Mammary epithelial cell (primary cell): ENCODE measurements at places on chromosomes 4 and X.

GRCh38 chr4:6929339-6929811 is 19.7 kb downstream of the TBC1D14 start:
- DNase-seq = no peak

DNA sequence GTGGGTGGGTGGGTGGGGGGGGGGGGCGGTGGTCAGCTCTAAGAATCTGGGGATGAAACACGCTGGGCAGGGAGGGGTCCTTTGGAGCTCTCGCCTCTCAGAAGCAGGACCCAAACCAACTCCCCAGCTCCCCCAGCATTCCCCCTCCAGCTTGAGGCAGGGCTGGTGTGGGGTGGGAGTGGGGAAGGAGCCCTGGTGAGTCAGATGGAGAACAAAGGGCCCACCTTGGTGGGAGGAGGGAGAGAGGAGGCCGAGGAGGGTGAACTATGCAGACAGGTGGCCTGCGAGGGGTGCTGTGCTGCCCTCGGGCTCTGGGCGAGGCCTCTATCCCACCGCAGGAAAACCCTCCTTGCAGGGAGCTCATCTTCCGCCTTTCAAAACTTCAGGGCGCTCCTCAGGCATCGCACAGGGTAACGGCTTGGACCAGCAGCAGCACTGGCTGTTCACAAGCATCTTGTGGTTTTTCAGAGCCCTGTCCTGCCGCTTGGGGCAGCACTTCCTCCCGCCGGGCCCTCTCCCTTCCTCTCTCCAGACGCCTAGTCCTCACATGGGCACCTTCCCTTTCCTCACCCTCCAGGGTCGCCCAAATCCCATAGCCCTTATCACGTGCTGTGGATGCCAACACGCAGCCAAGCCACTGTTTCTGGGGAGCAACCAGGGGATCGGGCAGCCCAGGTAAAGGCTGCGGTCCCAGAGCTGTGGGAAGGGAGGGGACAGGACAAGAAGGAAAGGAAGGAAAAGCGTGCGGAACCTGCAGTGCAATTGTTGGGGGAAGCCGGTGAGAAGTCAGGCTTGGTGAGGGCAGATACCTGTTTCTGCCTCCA is 34.0 kb upstream of the GRPEL1 start:
- DNase-seq = peak; percentile 51

DNA sequence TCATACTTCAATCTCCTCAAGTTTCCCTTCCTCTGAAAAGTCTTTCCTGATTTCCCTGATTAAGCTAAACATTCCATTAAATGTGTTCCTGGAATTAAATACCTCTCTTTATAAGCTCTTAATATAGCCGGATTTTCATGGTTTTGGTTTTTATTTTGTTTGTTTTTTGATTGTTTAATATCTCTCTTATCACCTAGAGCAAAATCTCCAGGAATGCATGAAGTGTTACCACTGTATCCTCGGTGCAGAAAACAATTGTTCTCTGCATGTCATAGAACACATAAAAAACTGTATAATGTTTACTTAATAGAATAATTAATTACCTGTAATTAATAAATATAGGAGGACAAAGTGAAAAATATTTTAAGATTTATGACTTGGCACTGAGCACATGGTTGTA is 86.2 kb downstream of the PCDH18 start:
- DNase-seq = no peak

DNA sequence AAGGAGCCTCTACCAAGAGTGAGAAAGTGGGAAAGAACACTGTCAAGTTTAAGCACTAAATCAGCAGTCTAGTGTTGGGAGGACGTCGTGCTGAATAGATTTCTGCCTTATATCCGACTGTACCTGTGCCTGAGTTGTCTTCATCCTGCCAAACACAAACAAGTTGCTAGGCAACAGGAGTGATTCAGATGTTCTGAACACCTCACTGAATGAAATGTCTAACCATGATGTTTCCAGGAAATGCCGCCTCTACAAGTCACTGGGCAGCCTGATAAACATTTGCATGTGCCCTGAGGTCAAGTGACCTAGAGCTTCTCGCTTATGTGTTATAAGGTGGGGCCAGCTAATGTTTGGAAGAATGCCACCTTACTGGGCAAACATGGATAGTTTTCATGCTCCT is 37.9 kb downstream of the SGMS2 start:
- peak; percentile 97 for DNase-seq

DNA sequence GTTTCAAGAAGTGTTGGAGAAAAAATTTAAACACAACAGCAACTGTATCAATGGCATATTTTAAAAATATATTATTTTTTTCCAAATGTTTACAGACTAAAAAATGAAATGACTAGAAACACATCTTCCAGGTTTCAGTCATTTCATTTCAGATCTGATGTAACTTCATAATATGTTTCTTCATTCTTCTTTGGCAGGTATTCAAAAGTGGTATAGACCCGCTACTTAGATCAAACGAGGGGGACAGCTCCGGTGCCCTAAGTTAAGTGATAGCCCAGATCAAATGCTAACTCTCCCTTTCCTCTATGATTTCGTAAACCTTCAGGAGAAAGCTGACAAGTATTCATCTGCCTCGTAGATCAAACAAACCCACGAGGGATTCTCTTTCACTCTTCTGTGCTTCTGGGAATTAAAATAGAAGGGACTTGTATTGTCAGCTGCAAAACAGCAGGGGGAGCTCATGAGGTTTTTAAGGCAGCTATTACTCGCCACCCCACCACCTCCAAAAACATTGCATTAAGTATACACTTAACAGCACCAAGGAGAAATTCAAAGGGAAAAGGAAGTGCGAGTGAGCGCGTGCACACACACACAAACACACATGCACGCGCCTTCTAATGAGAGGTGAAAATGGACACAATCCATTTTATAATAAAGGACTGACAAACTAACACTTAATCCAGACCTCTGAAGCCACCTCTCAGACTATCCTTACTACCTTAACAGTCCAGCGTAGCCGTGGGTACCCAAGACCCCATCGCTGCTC is 21.4 kb downstream of the HELT start:
- peak; percentile 35 for DNase-seq
